ENCODE measurements at places on chromosomes 2 and 18.

- DNase-seq, result peak; percentile 58
These were observed 68.9 kb upstream of the CAB39 start for GRCh38 chr2:230643576-230644291.

- peak; percentile 99 for DNase-seq
These were observed at the start of gene KDM3A for GRCh38 chr2:86440631-86441391. Gene KDM3A, plus strand, starts transcription at chr2:86441371. Its CDS starts 677 bp downstream, at chr2:86442048.

DNA sequence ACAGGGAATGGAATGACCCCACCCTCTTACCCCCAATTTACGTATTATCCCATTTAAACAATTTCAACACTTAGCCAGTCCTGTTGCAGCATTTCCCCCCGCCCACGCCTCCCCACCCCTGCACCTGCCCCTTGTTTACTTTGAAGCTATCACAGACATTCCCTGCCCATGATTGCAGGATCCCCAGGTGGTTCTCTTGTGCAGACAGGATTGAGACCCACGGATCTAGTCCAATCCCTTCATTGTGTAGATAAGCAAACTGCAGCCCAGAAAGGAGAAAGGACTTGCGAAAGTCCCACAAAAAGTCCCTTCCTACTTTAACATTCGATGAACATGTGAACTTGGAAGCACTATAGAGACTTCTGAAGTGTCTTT is 38.9 kb downstream of the TMEM17 start:
- no peak for DNase-seq

DNA sequence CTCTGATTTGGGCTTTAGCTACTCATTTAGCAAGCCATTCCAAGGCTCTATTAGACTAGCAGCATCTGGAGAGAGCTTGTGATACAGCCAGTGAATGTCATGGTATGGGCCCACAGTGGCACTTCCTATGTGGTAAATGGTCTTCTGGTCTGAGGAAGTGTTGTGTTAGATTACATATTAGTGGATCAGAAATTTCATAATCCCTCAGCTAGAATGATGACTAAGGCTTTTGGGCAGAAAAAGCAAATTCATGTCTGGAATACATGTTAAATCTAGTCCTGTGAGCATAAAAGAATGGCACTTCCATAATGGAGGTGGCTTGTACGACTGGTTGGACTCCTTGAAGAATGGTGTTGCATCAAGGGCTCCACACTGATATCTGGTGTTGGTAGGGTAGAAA is 436.8 kb upstream of the CWC22 start:
- DNase-seq, result no peak

- DNase-seq, result no peak
These were observed 861 bp downstream of the LTBP1 start for GRCh38 chr2:32947484-32948143.

DNA sequence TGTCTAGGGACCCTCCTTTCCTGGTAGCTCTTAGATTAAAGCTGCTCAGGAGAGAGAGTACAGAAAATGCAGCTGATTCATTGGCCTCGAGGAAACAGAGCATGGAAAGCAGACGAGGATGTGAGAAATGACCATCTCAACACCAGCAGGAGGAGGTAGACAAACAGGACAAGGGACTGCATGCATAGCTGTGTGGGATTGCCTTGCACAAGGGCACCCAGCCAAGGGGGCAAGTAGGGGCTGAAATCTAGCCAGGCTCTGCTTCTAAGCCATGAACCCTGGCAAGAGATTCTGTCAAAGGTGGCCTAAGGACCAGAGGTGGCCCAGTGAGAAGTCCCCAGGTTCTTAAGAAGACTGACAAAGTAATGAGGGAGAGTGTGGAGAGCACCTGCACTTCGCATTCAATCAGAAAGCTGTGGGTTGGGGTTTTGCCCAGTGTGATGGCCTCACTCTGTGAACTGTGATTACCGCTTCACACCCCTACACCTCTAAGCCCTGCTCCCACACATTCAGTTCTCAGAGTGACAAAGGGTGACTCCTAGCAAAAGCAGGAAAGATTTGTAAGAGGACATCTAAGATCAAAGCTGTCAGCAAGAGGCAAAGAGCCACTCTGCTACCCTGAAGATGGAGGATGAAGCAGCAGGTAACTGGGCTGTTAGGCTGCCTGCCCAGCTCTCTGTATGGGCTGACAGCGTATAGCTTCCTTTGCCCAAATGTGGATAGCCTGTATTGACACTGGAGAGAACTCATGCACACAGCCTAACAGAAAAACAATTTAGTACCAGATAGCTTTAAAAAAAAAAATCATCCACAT is 151.3 kb upstream of the PELI1 start:
- DNase-seq, result peak; percentile 64

All from stimulated activated CD4-positive, alpha-beta T cell treated with anti-CD3 and anti-CD28 coated beads, TNF-alpha, amount 100 ng/mL, for 48 hours (primary cell).